Suppressor macrophage (primary cell): ENCODE measurements at places on chromosomes 7 and 10.

DNA sequence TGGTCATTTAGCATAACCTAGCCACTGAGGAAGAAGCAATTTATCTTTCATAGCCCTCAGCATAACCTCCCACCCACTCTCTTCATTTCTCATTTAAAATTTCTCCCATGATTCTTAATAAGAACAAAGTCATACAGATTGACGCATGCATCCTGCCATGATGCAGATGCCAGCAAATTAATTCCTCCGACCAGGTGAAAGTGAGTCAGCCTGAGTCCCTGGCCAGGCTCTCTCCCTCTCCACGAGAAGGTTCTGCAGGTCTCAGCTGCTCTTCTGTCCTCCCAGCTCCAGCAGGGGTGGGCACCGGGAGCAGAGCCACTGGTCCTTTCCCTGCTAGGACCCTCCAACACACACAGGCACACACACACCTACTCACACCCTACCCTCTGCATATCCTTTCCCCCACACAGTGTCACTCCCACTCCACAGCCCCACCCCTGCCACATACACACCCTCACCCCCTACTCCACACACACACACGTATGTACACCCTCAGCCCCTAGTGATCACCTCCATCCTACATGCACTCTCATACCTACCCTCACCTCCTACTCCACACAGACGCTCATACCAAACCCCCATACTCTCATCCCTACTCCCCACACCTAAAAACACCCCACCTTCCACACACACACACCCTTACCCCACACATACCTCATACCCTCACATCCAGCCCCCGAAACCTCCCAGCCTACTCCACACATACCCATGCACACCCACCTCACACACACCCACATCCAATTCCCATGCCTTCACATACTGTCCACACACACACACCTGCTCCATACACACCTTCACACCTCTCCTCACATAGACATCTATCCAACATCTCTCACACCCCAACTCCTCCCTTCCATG lies 78.0 kb downstream of the FAM13C start:
- no peak for DNase-seq

DNA sequence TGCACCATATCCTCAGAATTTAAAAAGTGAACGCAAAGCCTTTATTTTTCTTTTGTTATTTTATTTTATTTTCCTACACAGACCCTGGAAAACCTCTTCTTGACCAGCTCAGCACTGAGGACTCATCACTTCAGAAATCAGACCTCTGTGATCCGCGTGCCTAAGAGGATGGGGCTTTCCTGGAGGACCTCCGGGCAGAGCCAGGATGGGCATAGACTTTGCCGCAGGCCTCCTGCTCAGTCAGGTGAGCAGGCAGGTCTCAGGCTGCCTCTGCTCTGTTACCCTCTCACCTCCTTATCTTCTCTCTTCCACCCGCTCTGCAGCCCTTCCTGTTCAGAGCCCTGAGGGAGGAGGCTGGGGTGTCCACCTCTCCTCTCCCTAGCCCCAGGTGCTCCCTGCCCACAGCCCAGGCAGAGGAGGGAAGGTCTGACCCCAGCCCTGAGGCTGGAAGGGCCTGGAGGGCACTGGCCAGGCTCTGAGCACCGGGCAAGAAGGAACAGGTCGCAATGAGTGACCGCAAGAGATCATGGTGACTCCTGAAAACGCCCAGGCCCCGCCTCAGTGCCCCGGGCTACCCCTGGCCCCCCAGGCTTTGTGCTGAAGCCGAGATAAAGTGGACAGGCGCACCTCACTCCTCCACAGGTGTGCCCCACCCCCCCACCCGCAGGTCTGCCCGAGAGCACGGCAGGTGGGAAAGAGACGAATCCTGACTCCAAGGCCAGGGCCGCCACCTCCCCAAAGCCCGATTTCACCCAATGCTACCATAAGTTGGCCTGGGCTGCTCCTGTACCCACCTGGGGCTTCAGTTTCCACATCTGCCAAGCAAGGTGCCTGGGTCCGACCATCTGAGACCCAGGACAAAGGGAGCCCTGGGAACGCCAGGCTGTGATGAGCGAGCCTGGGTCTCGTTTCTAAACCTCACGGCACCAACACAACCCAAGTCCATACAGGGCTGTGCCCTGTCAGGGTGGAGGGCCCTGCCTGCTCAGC lies 2.8 kb downstream of the CALML5 start:
- no peak for DNase-seq

DNA sequence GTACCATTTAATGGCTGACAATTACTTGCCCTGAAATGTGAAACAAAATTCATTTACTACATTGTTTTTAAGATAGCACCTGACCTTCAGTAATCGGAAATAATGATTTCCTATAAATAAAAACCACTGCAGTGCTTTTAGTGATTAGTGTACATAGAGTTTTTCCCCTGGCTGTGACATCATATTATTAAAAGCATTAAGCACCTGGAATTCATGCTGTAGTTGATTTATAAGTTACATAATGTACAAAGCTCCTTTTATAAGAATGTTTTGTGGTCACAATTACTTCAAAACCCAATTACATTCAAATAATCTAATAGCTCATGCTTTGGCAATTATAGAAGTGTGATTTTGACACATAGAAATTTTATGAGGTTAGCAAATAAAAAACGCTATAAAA lies 44.3 kb upstream of the EIF4H start:
- DNase-seq = no peak

DNA sequence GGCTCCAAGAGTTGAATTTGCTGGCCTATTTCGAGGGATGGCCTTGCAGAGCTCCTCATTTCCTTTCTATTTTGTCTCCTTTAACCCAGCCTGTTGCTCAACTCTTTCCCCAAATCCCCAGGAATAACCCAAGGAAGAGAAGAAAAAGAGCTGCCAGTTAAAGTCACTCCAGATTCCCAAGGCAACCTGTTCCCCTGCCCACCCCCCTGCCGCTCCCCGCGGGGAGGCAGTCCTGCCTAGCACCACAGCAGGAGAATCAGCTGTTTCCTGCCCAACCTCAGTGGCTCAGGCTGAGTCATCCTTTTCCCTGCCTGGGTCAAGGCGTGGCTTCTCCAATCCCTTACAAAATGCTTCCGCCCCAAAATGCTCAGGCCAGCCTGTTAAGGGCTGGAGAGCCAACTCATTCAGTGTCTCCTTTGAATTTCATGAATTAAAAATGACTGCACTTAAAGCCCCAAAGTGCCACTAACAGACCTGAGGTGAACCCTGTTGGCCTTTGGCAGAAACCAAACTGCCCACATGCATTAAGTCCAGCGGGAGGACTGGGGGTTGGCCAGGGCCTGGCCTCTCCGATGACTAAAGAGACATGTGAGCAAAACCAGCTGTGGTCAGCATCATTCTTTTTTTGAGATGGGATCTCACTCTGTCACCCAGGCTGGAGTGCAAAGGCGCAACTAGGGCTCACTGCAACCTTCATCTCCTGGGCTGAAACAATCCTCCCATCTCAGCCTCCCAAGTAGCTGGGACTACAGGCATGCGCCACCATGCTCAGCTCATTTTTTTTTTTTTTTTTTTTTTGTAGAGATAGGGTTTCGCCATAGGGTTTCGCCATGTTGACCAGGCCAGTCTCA lies 83.2 kb upstream of the KIF5B start:
- DNase-seq = peak; percentile 89

- no peak for DNase-seq
These were observed 83.4 kb upstream of the LRRC18 start for GRCh38 chr10:49023071-49023470.
